ENCODE measurements at places on chromosomes 6 and 20.
A peak's percentile ranks its signal among the peaks of the same experiment; 100 is the strongest.

DNA sequence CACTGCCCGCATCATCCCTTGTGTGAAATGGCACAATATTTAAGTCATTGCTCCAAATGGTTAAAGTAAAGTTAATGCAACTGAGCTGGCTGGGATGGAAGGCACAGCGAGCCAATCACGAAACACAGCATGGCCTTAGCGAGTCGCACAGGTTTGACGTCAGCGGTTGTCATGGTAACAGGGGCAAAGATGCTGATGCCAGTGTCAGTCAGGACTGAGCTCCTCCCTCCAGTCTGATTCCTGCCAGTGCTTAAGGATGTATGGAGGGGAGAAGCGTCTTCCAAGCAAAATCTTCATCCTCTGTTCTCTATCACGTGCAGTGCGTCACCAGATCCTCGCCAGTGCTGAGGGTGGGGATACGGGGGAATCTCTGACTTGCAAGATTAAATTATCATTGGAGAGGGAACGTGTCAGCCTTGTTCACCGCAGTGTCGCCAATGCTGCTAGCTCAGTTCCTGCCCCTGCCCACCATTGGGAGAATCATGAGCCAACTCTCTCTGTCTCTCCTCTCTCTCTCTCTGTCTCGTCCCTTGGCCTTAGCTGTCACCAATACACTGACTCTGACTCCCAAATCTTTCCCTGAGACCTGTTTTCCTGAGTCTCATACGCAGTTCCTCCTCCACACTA lies 24.5 kb downstream of the TSPYL4 start:
- peak; percentile 81 for DNase-seq

DNA sequence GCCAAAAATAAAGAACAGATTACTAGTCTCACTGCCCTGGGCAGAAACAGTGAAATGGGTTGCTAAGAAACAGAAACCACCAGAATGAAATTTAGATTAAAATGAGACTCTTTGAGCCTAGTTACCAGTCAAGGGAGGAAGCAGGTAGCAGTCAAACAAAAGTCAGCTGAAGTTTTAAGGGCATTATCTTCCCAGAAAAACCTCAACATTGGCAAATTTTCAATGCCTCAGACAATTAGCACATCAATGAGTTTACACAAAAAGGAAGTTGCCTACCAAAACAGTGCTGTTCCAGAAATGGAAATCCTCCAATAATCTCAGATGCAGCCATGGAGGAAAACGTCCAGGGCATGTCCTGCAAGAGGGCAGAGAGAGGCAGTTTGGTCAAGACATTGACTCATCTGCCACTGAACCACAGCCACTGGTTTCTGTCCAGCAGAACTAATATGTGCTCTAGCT lies 399.7 kb upstream of the ADGRB3 start:
- DNase-seq, result peak; percentile 98

DNA sequence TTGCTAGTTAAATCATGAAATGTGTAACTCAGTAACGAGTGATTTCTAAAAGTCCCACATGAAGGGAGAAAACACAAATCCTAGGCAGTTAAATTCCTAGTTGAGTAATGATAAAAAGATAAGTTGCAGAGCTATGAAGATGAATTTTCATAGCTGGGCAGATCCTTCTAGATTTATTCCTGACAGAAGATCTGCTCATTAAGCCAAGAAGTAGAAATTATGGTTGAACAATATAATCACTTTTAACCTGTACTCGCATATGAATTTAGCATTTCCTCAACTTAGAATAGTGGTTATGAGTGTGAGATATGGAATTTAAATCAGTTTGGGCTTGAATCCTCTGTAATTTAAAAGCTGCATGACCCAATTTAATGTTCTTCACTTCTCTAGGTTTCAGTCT lies 359.2 kb upstream of the HSF2 start:
- no peak for DNase-seq

DNA sequence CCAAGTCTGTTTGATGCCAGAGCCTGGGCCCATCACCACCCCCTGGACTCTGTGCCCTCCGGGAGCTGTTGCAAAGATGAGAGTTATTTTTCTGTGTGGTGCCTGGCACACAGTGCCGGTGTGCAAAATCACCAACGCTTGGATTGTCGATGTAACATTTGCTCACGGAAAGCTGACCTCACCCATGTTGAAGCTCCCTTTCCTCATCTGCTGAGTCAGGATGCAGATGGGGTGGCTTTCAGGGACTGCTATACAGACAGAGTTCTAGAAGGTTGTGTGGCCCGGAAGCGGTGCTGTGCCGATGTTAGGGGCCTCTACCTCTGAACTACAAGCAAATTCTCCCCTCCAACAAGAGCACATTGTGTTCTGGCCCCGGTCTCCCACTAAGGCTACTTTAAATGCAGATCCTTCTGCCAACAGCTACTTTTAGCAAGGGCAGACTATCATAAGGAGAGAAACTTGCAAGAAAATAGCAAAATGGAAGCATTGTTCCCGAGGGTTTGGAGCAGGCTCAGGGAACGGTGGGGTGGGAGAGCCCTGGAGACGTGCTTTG lies 34.0 kb downstream of the EYA2 start:
- DNase-seq, result peak; percentile 22

DNA sequence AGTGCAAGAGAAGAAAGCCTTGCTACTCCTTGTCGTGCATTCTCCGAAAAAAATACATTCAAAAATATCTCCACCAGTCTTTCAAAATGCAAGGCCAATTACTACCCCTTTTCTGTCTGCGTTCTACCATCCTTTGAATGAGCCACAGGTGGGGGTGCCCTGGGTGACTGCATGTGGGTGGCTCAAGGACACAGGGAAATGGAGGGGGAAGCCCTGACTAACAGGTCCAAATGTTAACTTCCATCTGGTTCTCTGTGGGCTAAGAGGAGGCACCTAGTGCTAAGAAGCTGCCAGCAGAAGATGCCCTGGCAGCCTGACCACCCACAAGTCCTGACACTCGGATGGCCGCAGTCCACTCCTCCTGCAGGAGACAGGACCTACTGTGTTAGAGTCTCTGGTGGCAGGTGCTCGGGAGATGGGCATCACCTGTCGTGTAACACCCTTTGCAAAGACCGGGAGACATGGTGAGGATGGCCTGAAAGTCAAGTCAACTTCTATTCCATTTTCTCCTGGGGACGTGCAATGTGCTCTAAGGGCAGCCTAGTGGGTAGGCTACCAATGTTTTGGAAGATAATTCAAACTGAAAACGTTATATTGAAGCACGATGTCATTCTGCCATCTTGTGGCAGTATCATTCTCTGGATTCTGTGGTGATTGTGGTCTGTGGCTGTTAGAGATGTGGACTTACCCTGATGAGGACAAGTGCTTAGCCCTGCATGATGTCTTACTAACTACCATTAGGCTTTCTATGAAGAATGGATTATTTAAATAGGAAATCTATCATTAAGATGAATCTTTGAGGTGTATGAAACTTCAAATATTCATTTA lies 27.4 kb upstream of the IGF2R start:
- peak; percentile 64 for DNase-seq

GRCh38 chr20:37911261-37911660 lies 8.3 kb downstream of the VSTM2L start:
- DNase-seq, result no peak

GRCh38 chr6:125217992-125218391 lies 64.4 kb downstream of the TPD52L1 start:
- DNase-seq, result no peak

GRCh38 chr20:43508106-43508505 lies 609 bp downstream of the L3MBTL1 start:
- DNase-seq, result no peak

DNA sequence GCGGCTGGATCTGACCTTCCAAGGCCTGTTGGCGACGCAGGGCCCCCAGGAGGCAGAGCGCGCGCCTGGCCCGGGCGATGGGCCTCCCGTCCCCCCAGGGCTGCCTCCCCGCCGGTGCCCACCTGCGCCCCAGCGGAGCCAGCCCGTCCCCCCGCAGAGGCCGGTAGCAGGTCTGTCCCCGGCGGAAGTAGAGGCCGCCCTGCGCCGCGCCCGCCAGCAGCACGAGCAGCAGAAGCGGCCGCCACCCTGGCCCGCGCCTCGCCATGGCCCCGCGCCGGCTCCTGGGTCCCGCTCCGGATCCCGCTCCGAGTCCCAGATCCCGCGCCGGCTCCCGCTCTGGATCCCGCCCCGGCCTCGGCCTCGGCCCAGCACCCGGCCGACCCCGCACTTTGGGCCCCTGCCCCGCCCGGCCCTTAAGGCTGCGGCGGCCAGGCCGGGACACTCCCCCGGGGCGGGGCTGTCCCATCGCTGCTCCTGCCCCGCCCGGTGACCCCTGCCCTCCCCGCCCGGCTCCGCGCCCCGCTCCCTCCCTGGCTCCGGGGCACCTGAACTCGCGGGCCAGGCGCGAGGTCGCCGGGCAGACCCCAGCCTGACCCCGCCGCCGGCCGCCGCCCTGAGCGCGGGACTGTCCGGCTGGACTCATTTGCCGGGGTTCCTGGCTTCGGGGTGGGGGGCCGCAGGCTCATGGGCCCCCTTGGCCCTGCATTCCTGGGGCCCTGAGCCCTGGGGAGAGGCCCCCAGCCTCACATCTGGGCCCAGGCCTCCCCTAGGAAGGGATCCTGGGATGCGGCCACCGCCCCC lies at the start of gene CTSZ:
Gene CTSZ (minus strand): TSS at position 391 of the 801 bp plus-strand sequence. CDS start 126 bp downstream, at position 265.
- no peak for DNase-seq

- DNase-seq, result peak; percentile 1
These were observed 1062.0 kb downstream of the HACE1 start for GRCh38 chr6:103797738-103798137.

GRCh38 chr6:29557320-29557719 lies 2.2 kb downstream of the UBD start:
- DNase-seq, result no peak

DNA sequence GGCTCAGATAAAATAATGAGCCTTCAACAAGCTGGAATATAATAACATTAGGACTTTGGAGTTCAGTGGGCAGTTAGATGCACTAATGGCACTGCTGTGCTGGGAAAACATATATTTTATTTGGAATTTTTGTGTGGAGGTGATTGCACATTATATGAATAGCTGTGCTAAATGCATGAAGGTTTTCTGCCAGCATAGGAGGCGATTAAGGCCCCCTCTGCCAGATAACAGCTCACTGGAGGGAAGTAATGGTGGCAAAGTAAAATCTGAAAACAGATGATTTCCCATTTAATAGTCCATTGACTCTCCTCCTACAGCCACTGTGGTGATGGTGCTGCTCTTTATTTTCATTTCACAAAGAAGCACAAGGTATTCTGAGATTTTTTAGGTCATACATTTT lies 326.0 kb downstream of the GRIK2 start:
- no peak for DNase-seq

- DNase-seq, result peak; percentile 38
These were observed 58.5 kb downstream of the SUN5 start for GRCh38 chr20:32945710-32946221.

GRCh38 chr6:73516514-73517489 lies 4.0 kb downstream of the EEF1A1 start:
- DNase-seq, result peak; percentile 34

DNA sequence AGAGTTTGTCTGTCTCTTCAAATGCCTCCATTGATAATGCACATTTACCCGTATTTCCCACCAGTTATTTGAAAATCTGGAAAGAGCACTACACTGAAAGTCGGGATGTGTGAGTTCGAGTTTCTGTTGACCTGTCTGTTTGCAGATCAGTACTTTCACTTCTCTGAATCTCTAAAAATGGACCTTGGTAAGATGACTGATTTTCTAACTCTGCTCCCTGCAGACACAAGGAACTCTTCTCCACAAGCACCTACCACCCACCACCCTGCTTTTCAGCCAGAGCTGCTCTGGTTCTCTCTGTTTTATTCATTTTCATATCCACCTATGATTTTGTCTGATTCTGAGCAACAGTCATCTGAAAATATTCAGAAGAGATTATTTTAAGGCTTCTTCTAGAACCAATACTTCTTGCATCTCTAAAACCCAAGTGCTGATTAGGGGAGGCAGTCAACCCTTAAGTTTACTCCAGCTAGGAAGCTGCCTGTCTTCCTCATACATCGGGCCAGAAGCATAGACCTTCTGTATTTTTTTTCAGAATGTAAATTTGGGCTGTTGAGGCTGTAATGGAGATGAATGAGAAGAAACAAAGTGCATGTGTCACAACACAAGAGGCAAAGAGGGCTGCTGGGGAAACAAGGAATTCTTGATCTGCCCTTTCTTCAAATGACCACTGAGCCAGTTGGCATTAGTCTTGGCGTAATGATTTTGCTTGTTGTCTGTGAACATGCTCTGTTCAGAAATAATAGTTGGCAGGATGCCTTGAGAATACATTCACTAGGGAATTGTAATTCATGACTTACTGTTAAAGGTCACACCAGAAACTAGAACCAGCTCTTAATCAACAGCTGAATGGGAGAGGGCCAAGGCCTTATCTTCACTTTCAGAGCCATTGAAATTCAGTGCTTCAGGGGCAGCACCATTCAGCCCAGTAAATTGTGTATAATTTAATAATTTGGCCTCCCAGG lies 85.4 kb upstream of the MYLIP start:
- DNase-seq, result no peak

GRCh38 chr6:127879685-127880084 lies 21.2 kb downstream of the THEMIS start:
- DNase-seq, result peak; percentile 55

DNA sequence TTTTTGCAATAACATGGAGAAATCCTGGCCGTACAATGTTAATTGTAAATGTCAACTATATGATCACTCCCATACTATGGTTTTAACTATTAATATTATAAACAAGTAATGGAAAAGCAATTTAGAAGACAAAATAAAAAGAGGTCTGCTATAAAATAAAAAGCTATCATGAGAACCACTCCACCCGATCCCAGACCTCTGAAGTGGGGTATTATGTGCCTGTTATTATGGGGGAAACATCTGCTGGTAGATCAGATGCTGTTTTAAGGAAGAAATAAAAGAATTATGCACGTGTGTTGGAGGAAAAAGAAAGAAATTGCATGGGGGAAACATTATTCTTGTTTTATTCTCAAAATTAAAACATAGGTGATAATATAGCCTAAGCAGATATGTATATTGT lies 615.7 kb upstream of the ARID1B start:
- no peak for DNase-seq

DNA sequence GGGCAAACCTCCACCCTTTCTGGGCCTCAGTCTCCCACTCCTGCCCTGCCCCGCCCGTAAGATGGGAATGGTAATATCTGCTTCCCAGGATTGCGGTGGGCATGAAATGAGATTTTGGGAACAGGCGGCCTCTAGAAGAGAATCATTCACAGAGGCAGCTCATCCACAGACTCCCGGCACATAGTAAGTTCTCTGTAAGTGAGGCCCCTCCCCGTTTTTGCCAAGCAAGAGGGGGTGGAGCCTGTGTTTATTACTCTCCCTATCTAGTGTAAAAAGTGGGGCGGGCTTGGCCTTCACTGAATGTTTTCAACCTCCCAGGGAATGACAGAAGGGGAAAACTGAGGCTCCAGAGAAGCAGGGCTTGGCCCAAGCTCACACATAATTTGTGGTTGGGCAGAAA lies 20.0 kb downstream of the SUN5 start:
- DNase-seq, result peak; percentile 25

Data from M059J (cell line).